ENCODE measurements at places on chromosomes 12 and 14. TPM values are rescaled to one million over a fixed set of nuclear protein-coding genes. Genes with fewer than 3 reads are reported as not detected.

DNA sequence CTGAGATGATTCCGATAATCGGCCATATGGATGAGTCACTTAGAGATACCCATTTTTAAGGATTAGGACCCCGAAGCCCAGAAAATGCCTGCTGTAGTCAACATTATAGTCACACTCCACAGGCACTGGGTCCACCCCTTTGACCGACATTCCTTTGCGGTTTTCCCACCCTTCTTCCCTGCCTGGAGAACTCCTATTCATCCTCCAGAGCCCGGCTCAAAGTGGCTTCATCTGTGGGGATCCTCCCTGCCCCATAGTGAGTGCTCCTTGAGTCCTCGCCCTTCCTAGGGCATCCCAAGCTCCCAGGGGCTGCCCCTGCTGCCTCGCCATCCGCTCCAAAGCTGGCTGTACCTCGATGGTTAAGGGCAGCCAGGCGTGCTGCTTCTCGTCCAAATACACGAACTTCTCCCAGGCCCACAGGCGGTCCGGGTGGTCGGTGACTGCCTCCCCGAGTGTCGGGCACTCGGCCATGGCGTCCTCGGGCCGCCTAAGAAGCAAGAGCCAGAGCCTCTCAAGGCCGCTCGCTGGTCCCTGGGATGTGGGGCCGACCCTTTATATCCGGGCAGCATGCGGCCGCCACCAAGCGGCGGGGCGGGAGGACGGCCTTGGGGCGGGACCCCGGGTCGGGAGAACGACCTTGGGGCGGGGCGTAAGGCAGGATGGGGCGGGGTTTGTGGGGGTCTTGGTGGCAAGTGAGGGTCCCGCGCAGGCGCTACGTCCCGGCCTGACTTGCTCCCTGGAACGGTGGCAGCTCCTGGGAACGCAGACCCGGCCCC is at the start of gene TCL1A:
Gene TCL1A, minus strand, starts transcription at position 530 of the 776 bp plus-strand sequence. Its CDS starts 59 bp downstream, at position 471.
- no peak for DNase-seq

DNA sequence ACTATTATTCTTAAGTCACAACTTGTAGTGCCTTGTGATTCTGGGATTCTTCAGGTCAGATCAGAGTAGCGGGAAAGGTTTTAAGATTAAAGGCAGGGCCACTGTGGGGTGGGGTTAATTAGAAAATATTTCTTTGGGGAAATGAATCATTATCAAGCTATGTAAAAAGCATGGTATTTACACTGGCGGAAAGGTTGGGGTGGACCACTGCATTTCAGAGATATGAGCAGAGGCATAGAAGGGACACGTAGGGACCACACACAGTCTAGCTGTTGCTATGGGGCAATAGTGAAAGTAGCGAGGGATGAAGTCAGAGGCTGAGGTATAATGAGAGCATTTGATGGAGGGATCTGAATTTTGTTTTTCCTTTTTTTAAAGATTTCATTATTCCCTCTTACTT is 31.7 kb upstream of the KCNH3 start:
- no peak for DNase-seq

GRCh38 chr12:53994009-53994263 is 6.0 kb upstream of the HOXC9 start:
- no peak for DNase-seq

DNA sequence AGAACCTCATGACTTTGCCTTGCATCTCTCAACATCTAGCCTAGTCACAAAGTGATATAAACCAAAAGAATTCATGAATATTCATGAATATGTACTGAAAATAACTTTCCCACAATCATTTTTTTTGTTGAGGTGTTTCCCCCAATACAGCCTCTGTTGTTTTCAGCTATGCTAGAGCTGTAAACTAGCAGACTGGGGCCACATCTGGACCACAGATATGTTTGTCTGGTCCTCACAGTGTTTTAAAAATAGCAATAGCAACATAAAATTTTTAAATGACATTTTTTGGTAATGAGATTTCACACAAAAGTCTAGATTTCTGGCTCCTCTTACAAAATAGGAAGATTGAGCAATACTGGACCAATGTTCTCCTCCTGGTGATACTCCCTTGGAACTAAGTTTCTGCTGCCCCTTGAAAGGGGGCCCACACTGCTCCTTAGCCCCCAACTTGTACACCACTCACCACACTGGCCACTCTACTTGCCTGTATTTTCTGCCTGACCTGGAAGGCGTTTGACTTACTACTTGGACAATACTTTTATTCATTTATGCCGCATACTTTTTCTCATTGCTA is 81.2 kb downstream of the BMP4 start:
- no peak for DNase-seq

GRCh38 chr12:47414511-47414910 is 291.3 kb downstream of the RPAP3 start:
- no peak for DNase-seq

DNA sequence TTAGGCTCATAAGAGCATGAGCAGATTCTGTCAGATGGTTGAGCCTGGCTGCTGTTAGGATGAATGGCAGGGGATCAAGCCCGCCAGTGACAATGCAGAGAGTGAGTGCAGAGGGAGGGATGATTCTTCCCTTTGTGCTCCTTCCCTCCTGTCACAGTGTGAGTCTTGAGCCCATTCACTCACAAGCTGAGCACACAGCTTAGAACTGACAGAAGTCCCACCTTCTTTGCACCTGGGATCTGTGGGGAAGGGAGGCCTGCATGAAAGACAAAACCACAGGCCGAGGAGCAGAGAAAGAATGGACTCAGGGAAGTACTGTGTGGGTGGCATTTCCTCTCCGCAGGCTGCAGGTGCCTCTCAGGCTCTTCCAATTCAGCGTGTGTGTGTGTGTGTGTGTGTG is 160.6 kb downstream of the KCNA5 start:
- no peak for DNase-seq

Gene CLEC2A
- total RNA-seq: not detected

Gene GPX2
- 39.3 TPM for total RNA-seq

Gene OR6C2
- total RNA-seq: not detected

Gene RNASE7
- not detected for total RNA-seq

Gene CS
- total RNA-seq: 263 TPM

Gene LRRC43
- total RNA-seq: not detected
